Mammary epithelial cell (primary cell): ENCODE measurements at places on chromosomes 2 and 18. TPM values are rescaled to one million over a fixed set of nuclear protein-coding genes. Genes with fewer than 3 reads are reported as not detected.

GKN1 gene
- total RNA-seq = not detected

ZSWIM2 gene
- not detected in 2 replicates for total RNA-seq

POTEC gene
- not detected for total RNA-seq

KCNIP3 gene
- 2.9 and 4.8 TPM in 2 replicates for total RNA-seq

GMCL1 gene
- total RNA-seq = 11.5 TPM

RNF138 gene
- 18.0 TPM for total RNA-seq

HOXD3 gene
- total RNA-seq = not detected

DLX1 gene
- 1.9 and 3.3 TPM in 2 replicates for total RNA-seq

CNDP1 gene
- total RNA-seq = not detected in 2 replicates

DRC1 gene
- total RNA-seq = 0.38 TPM in 1 of 2 replicates, not detected in the other

LDLRAD4 gene
- total RNA-seq = 0.17 TPM

TGFBRAP1 gene
- total RNA-seq = 44.8 TPM

DHRS9 gene
- not detected for total RNA-seq

OSR1 gene
- total RNA-seq = 9.4 and 45.9 TPM in 2 replicates

STRADB gene
- total RNA-seq = 19.2 TPM

RAPGEF4 gene
- total RNA-seq = 1.2 and 3.2 TPM in 2 replicates

SGPP2 gene
- 5.3 TPM for total RNA-seq

CD8B gene
- not detected in 2 replicates for total RNA-seq

SERPINB10 gene
- total RNA-seq = not detected

CYS1 gene
- total RNA-seq = 3.5 TPM

PLEKHM3 gene
- 6.4 and 7.1 TPM in 2 replicates for total RNA-seq

RASGRP3 gene
- 1.5 TPM for total RNA-seq

CCDC85A gene
- total RNA-seq = not detected in 2 replicates

PTH2R gene
- total RNA-seq = under 0.01 TPM

CAPN14 gene
- total RNA-seq = 0.21 and 0.47 TPM in 2 replicates

REG3A gene
- total RNA-seq = not detected in 2 replicates

LINC00305 gene
- total RNA-seq = not detected in 2 replicates
